Activated T-helper 2 cell treated with anti-CD3 and anti-CD28 coated beads, Interferon-gamma antibody, Interleukin-2, Interleukin-4, amounts not matched to agents 10 μg/mL and 5 μg/mL and 100 μg/mL, durations not matched to agents 14 hours and 24 hours and 36 hours (primary cell): ENCODE measurements at places on chromosomes 7 and 10. TPM values are rescaled to one million over a fixed set of nuclear protein-coding genes. Genes with fewer than 3 reads are reported as not detected.
A peak's percentile ranks its signal among the peaks of the same experiment; 100 is the strongest.

- H3K36me3 ChIP-seq: peaks cover 8% of the 10 kb centered on the region
- no peak overlapping the region for H3K27ac ChIP-seq
- no peak for DNase-seq
- H3K4me3 ChIP-seq: no peak overlapping the region
- peaks cover 1% of the 10 kb centered on the region for H3K4me1 ChIP-seq
- no peaks in the 10 kb centered on the region for H3K27me3 ChIP-seq
Observed at GRCh38 chr10:119796039-119796438, 70.2 kb downstream of the INPP5F start.

GRCh38 chr10:85719408-85719807 lies 647.2 kb downstream of the GRID1 start:
- DNase-seq: no peak
- no peaks in the 10 kb centered on the region for H3K36me3 ChIP-seq
- H3K27ac ChIP-seq: no peak overlapping the region
- no peaks in the 10 kb centered on the region for H3K4me1 ChIP-seq
- no peak overlapping the region for H3K4me3 ChIP-seq

- H3K27ac ChIP-seq: no peak overlapping the region
- no peaks in the 10 kb centered on the region for H3K27me3 ChIP-seq
- H3K36me3 ChIP-seq: peaks cover 10% of the 10 kb centered on the region
Observed at GRCh38 chr10:110016039-110016438, 8.3 kb downstream of the ADD3 start.

DNA sequence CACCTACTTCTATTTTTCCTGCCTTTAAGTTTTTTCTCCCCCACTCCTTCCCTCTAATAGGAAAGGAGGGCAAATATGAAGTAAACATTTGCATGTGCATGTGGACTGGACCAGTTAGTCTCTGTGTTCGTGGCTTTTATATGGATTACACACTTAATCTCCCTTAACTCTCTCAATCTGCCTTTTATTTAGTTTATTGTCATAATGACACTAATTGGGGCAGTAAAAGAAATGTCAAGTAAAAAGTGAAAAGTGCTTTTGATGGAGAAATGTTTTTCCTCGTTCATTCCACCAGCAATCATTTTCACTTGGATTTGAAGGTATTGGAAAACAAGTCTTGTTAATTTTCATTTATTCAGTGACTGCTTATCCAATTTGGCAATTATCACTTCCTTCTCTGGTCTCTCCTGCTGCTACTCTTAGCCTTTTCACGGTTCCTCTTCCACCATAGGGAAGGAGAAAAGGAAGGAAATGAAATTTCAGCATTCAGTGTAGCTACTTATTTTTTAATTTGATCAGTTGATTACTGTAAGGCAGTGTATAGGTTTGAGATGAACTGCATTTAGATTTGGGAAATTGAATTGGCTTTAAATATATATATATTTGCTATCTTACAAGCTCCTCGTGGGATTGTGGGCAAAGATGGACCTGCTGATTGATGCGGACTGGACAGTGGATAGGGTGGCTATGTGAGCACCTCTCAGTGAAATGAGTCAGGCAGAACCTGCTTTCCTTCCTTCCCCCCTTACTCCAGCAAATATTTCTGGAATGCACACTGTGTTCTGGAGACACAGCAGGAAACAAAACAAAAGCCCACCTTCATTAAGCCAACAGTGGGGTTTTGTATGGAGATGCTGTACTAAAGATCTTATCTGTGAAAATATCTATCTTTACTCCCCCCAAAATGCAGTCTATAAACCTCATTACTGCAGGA lies 77.5 kb downstream of the LRRC4 start:
- no peak overlapping the region for H3K27ac ChIP-seq
- H3K4me3 ChIP-seq: no peak overlapping the region
- H3K27me3 ChIP-seq: no peaks in the 10 kb centered on the region
- H3K4me1 ChIP-seq: peaks cover 2% of the 10 kb centered on the region

GRCh38 chr7:24290004-24290641 lies 6.1 kb downstream of the NPY start:
- H3K4me1 ChIP-seq: peaks cover 8% of the 10 kb centered on the region
- no peak overlapping the region for H3K27ac ChIP-seq
- peak; percentile 32 for DNase-seq

DNA sequence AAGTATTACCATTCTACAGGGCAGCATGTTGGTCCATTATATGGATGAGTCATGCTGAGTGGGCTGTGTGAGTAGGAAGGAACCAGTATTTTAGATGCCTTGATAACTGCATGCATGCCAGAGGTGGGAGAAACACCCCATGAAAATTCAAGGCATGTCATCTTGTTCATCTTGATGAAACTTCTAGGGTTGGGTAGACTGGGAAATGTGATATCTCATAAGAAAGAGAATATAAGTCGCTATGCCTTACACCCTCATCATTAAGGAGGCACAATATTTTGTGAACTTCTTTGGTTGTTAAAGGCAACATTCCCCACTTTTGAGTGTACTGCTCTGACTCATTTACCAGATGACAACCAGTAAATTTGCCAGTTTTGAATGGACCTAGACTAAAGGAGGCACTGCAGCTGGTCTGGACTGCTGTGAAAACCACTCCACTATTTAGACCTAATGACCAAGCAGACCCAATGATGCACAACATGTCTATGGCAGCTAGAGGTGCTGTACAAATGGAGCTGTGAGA lies 48.0 kb downstream of the ZNF365 start:
- H3K36me3 ChIP-seq: no peaks in the 10 kb centered on the region
- H3K27ac ChIP-seq: no peak overlapping the region
- DNase-seq: no peak
- no peak overlapping the region for H3K4me3 ChIP-seq

GRCh38 chr7:82410461-82410860 lies 33.1 kb downstream of the CACNA2D1 start:
- no peak for DNase-seq
- no peaks in the 10 kb centered on the region for H3K4me1 ChIP-seq
- no peak overlapping the region for H3K4me3 ChIP-seq
- H3K27me3 ChIP-seq: no peaks in the 10 kb centered on the region
- no peaks in the 10 kb centered on the region for H3K36me3 ChIP-seq

DNA sequence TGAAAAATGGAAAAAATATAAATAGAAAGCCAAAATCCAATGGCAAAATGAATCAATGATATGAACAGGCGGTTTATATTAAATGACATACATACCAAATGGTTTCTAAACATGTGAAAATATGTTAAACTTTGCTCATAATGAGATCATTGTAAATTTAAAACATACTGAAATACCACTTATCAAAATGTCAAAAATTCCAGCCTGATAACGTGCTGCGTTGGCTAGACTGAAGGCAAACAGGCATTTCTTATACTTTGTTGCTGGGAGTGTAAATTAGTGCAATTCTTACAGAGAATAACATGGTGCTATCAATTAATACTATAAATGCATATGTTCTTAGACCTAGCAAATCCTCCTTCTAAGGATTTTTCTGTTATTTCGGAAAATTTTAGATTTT lies 225.8 kb upstream of the FAM3C start:
- H3K4me3 ChIP-seq: no peak overlapping the region
- no peak overlapping the region for H3K27ac ChIP-seq
- no peak for DNase-seq
- H3K27me3 ChIP-seq: no peaks in the 10 kb centered on the region

DNA sequence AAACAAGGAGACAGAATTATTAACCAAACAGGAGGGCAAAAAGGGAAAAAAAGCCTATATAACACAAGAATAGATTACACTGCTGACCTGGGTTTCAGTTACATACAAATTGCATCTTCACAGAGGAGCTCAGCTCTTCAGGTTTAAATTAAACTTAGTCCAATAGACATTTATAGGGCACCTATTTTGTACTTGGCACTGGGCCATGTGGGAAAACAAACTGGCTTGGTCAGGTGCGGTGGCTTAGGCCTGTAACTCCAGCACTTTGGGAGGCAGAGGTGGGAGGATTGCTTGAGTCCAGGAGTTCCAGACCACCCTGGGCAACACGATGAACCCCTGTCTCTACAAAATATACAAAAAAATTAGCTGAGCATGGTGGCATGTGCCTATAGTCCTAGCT lies 62.3 kb upstream of the CCDC6 start:
- no peak for DNase-seq
- no peaks in the 10 kb centered on the region for H3K27me3 ChIP-seq
- no peaks in the 10 kb centered on the region for H3K4me1 ChIP-seq
- no peaks in the 10 kb centered on the region for H3K36me3 ChIP-seq
- no peak overlapping the region for H3K27ac ChIP-seq

GRCh38 chr7:112266595-112267270 lies 60.2 kb downstream of the ZNF277 start:
- H3K36me3 ChIP-seq: no peaks in the 10 kb centered on the region
- H3K27ac ChIP-seq: no peak overlapping the region
- DNase-seq: no peak
- no peaks in the 10 kb centered on the region for H3K27me3 ChIP-seq
- H3K4me3 ChIP-seq: no peak overlapping the region

DNA sequence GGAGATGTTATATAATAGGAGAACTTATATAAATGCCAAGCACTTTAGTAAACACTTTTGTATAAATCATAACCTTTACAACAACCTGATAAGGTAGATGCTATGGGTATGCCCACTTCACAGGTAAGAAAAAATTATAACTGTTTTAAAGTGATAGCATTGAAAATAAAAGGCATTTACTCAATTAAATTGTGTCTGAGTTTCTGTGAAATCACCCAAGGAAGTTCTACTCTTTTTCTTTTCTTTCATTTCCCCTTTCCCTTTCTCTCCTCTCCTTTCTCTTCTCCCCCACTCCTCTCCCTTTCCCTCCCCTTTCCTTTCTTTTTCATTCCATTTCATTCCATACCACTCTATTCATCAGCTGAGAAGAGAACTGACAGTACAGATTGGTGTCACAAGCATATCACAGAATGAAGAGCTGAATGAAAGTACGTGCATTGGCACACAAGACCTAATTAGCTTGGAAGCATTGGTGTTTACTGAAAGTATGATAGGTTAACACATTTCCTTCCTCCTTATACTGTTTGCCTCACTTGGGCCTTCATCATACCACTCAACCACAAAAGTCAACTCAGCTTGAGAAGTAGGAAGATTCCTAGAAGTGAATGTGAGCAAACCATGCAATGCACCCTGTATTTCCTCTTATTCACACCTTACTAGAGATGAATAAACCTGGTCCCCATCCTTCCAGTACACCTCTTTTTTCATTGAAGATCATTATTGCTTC lies 117.9 kb upstream of the AGR3 start:
- peaks cover 40% of the 10 kb centered on the region for H3K36me3 ChIP-seq
- peak overlapping the region; percentile 53 for H3K4me3 ChIP-seq
- H3K4me1 ChIP-seq: peaks cover 33% of the 10 kb centered on the region
- peak overlapping the region; percentile 77 for H3K27ac ChIP-seq
- peaks cover 2% of the 10 kb centered on the region for H3K27me3 ChIP-seq
- peak; percentile 15 for DNase-seq

- no peaks in the 10 kb centered on the region for H3K27me3 ChIP-seq
- no peak overlapping the region for H3K27ac ChIP-seq
- H3K4me1 ChIP-seq: no peaks in the 10 kb centered on the region
- no peaks in the 10 kb centered on the region for H3K36me3 ChIP-seq
- H3K4me3 ChIP-seq: no peak overlapping the region
- no peak for DNase-seq
Observed at GRCh38 chr10:44618910-44619309, 234.0 kb upstream of the CXCL12 start.

DNA sequence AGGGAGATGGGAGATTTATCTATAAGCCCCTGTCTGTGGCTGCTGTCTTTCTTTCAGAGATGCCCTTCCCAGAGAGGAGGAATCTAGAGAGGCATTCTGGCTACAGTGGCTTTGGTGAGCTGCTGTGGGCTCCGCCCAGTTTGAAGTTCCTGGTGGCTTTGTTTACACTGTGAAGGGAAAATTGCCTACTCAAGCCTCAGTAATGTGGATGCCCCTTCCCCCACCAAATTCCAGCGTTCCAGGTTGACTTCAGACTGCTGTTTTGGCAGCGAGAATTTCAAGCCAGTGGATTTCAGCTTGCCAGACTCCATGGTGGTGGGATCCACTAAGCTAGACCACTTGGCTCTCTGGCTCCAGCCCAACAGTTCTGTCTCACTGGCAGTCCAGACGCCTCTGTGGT lies 951.6 kb downstream of the CCSER2 start:
- H3K4me1 ChIP-seq: no peaks in the 10 kb centered on the region
- no peaks in the 10 kb centered on the region for H3K27me3 ChIP-seq
- H3K27ac ChIP-seq: no peak overlapping the region
- no peaks in the 10 kb centered on the region for H3K36me3 ChIP-seq
- DNase-seq: no peak

DNA sequence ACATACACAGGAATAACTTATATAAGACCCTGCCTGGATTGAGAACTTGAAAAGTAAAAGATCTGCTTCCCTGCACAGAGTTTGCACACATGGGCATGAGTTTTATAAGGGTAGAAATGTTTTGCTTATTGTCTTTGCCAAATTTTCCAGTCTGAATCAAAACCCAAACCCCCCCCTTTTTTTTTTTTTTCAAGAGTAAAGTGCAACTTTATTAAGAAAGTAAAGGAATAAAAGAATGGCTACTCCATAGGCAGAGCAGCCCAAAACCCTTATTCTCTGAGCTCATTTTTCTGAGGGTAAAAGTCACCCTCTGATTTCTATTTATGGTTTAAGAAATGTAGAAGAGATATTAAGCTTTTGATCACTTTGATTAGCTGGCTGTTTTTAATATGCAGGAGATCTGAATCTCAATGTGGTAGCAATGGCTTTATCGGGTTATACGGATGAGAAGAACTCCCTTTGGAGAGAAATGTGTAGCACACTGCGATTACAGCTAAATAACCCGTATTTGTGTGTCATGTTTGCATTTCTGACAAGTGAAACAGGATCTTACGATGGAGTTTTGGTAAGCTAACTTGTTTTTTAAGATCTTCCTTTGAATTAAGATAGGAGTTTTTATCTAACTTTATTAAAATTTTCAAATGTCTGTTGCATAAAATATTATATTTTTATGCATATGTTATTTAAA lies 18.7 kb downstream of the MIOS start:
- DNase-seq: no peak
- H3K27ac ChIP-seq: no peak overlapping the region
- no peaks in the 10 kb centered on the region for H3K27me3 ChIP-seq
- no peak overlapping the region for H3K4me3 ChIP-seq

GRCh38 chr10:125925262-125925834 lies 29.0 kb downstream of the FANK1 start:
- H3K4me1 ChIP-seq: no peaks in the 10 kb centered on the region
- no peak overlapping the region for H3K4me3 ChIP-seq
- H3K27ac ChIP-seq: no peak overlapping the region
- DNase-seq: no peak
- H3K36me3 ChIP-seq: no peaks in the 10 kb centered on the region
- H3K27me3 ChIP-seq: peaks cover 2% of the 10 kb centered on the region

- H3K27me3 ChIP-seq: no peaks in the 10 kb centered on the region
- no peak for DNase-seq
- H3K4me1 ChIP-seq: no peaks in the 10 kb centered on the region
- H3K36me3 ChIP-seq: no peaks in the 10 kb centered on the region
- no peak overlapping the region for H3K4me3 ChIP-seq
- no peak overlapping the region for H3K27ac ChIP-seq
Observed at GRCh38 chr7:55786901-55787300, 75.7 kb downstream of the SEPTIN14 start.

- peaks cover 2% of the 10 kb centered on the region for H3K4me1 ChIP-seq
- H3K36me3 ChIP-seq: no peaks in the 10 kb centered on the region
- no peak for DNase-seq
- H3K27me3 ChIP-seq: peaks cover 6% of the 10 kb centered on the region
- H3K27ac ChIP-seq: no peak overlapping the region
Observed at GRCh38 chr10:80659289-80659688, 121.6 kb downstream of the SH2D4B start.

C7orf33 gene
- total RNA-seq: not detected in 2 replicates

ZNF853 gene
- 0.23 TPM in 2 replicates for total RNA-seq

PALD1 gene
- total RNA-seq: 2.1 and 2.3 TPM in 2 replicates

IDI2 gene
- total RNA-seq: not detected in 2 replicates

ERVW-1 gene
- not detected in 2 replicates for total RNA-seq

HTR5A gene
- not detected in 2 replicates for total RNA-seq

NME8 gene
- total RNA-seq: not detected in 2 replicates

BLNK gene
- not detected in 2 replicates for total RNA-seq

STYXL1 gene
- total RNA-seq: 27.7 and 36.1 TPM in 2 replicates

CFAP69 gene
- total RNA-seq: 0.34 and 0.51 TPM in 2 replicates

ANLN gene
- 38.0 and 38.7 TPM in 2 replicates for total RNA-seq

MYPN gene
- total RNA-seq: not detected in 2 replicates

PRSS1 gene
- not detected in 2 replicates for total RNA-seq
